Left cardiac atrium (tissue), 4 donors: ENCODE measurements at places on chromosomes 5 and 9. TPM values are rescaled to one million over a fixed set of nuclear protein-coding genes. Genes with fewer than 3 reads are reported as not detected.

Gene PRDM9
- not detected for total RNA-seq

Gene PCSK5
- total RNA-seq = 9.3 TPM

Gene ZNF483
- 7.4 TPM for total RNA-seq

Gene NUDCD2
- 16.4 TPM for total RNA-seq

Gene INSL6
- total RNA-seq = not detected

Gene MOB3B
- total RNA-seq = 1.6 TPM

Gene BDP1
- 18.6 TPM for total RNA-seq

Gene CXXC5
- total RNA-seq = 44.1 TPM

Gene PTGS1
- total RNA-seq = 37.3 TPM

Gene SUSD1
- total RNA-seq = 9.4 TPM

Gene ADGRD2
- total RNA-seq = not detected

Gene ZNF608
- total RNA-seq = 28.0 TPM

Gene PCDHB3
- total RNA-seq = 1.9 TPM

Gene DMXL1
- total RNA-seq = 28.9 TPM

Gene C9orf153
- 0.41 TPM for total RNA-seq

Gene ECM2
- total RNA-seq = 17.6 TPM

Gene CFAP77
- total RNA-seq = 3.0 TPM

Gene LCP2
- 10.6 TPM for total RNA-seq
